ENCODE measurements at places on chromosomes 12 and 14.

DNA sequence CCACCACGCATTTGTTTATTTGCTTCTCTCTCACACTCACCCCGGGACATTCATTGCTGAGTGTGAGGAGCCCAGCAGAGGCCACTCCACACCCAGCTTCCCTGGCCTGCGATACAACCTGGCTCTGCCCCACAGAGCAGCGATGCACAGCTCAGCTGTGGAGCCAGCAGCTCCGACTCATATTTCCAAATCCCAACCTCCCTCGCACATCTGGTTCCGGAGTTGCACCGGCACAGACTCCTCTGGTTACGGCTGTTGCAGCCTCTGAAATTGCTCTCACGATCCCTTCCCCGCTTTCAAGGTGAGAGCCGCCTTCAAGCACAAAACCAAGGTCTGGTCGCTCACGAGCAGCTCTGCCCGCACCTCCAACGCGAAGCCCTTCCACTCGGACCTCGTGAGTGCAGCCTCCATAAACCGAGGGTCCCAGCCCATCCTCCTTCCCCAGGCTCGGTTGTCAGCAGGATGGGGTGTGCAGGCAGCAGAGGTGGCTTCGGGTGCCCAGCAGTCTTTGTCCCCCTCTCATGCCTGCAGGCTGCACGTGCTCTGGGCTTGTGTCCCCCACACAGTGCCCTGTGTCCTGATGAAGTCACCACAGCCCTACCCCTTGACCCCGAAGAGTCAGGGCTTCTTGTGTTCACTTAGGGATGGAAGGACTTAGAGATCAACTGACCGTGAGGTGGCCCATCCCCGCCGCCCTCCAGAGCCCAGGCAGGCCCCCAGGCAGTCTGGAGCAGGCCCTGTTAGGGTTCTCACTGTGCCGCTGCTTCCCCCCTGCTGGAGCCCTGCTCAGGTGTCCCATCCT lies 184.3 kb downstream of the ADGRD1 start:
- DNase-seq: no peak

DNA sequence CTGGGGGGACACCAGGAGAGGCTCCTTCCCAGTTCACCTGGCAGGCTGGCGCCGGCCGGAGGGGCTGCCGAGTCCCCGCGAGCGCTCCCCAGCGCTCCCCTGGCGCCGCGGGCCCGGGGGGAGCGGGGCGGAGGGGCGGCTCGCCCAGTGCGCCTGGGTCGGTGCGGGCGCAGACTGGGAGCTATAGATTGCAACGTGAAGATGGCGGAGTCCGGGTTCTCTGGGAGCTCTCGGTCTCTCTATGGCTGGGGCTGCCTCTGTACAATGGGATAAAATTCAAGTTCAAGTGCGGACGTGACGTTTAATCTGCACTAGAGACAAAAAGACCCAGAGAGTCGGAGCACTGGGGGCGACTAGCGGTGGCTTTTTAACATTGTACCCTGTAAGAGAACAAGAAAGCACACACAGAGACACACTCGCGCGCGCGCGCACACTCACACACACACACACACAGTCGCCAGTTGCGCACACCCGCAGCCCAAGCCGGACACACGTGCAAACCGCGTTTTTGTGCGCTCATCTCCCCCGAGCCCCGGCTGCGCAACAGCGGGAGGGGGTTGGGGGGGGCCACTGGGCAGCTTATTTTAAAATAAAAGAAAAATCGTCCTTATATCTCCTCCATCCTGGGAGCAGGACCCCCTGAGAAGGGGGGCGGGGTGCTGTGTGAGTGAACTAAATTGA lies at the start of gene BCL11B:
Gene BCL11B (minus strand): TSS at position 247 of the 681 bp plus-strand sequence. CDS start 979 bp downstream, outside the sequence.
- DNase-seq: peak; percentile 88

- DNase-seq: no peak
Measured at GRCh38 chr12:19390051-19390598, 49.2 kb upstream of the AEBP2 start.

GRCh38 chr14:65179918-65180724 lies 77.8 kb upstream of the MAX start:
- DNase-seq: peak; percentile 45

- no peak for DNase-seq
Measured at GRCh38 chr12:64669270-64669842, 59.1 kb downstream of the RASSF3 start.

- DNase-seq: no peak
Measured at GRCh38 chr12:89907659-89908058, 199.0 kb upstream of the ATP2B1 start.

DNA sequence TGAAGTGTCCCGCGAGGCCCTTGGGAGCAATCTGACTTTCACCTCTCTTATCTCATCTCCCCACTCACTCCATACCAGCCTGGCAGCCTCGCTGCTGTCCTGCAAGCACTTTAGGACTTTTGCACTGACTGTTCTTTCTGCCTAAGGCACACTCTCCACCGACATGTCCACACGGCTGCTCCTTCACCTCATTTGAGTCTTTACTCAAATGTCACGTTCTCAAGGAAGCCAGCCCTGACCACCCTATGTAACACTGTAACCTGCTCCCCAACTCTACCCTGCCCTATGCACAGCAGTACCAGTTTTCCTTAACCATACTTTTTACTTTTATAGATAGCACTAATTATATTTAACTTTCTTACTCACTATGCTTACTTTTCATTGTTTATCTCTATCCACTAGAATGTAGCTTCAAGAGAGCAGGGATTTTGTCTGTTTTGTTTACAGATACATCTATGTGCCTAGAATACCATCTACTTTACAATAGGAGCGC lies 32.0 kb downstream of the PRKD1 start:
- no peak for DNase-seq

DNA sequence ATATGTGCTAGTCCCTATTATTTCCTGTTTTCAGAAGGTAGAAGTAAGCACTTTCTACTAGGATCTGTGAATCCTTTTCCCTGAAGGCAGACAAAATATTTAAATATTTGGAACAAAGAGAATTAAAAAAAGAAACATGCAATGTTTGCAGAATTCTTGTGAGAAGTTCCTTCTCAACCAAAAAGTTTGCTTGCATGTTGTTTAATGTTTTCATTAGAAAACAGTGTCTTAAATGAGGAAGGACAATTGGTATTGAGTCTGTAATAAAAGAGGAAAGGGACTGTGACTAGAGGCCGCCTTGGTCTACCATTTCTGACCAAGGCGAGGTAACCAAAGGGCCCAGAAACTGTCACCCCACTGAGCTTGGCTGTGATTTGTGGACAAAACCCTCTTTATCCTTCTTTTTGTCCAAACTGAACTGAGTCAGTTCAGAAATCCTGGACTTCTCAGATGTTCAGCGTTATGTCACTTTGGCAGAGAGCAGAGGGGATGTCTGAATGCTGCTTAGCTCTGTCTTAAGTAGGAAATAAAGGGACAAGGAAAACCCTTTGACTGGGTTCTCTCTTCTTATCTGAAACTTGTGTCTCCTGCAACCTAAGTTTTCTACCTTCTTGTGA lies 129.8 kb upstream of the CPM start:
- DNase-seq: no peak

- peak; percentile 43 for DNase-seq
Measured at GRCh38 chr12:11545484-11546330, 103.8 kb upstream of the ETV6 start.

DNA sequence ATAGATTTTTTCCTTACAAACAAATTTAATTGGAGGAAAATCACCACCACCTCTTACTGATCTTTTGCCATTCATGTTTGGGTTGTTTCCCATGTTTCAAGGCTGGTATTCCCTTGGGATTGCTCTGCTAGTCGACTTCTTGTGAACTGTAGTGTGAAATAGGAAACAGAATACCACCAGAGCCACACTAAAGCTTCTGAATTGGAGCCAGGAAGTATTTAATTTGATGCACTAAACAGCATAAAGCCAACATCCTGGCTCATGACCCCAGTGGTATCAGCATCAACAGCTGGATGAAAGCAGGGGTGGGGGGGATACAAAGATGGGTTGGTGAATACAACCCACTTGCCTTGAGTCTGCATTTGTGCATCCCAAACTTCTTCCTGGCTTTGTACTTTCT lies 127.5 kb downstream of the TBC1D30 start:
- DNase-seq: no peak

DNA sequence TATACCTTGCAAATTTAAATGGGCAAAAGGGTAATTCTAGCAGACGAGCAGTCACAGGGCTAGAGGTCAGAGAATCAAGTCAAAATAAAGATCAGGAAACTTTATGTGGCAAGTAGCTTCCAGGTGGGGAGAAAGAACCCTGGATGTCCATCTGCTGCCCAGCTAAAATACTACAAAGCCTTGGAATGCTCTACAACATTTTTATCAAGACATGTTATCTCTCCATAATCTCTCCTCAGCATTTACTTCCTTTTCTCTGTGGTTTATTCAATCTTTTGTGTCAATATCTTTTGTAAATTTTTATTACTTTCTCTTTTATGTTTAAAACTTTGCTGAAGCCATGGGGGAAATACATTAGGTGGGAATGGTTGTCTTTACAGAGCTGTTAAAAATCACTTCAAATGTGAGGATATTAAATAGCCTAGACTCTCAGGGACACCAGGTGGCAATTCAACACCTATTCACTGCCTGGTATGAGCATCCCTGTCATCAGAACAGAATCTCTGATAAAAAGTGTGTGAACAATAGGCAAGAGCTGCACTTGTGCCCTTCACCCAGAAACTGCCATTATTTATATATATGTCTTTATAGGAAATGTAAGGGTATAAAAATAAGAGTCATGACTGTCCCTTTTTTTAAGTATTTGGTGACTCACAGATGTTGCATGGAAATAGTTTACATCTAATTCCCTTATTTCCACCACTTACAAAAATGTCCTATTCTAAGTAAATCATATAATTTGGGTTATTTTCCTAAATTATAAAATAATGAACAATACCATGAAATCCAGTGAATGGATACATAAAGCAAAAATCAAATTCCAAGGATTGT lies 152.9 kb downstream of the EPS8 start:
- no peak for DNase-seq

GRCh38 chr14:99166506-99166905 lies 105.5 kb downstream of the BCL11B start:
- DNase-seq: no peak

GRCh38 chr12:101604132-101604531 lies 9.4 kb downstream of the MYBPC1 start:
- DNase-seq: no peak

GRCh38 chr12:38995249-38995648 lies 89.9 kb upstream of the CPNE8 start:
- no peak for DNase-seq

GRCh38 chr12:2364631-2365051 lies 311.9 kb downstream of the CACNA1C start:
- DNase-seq: no peak

DNA sequence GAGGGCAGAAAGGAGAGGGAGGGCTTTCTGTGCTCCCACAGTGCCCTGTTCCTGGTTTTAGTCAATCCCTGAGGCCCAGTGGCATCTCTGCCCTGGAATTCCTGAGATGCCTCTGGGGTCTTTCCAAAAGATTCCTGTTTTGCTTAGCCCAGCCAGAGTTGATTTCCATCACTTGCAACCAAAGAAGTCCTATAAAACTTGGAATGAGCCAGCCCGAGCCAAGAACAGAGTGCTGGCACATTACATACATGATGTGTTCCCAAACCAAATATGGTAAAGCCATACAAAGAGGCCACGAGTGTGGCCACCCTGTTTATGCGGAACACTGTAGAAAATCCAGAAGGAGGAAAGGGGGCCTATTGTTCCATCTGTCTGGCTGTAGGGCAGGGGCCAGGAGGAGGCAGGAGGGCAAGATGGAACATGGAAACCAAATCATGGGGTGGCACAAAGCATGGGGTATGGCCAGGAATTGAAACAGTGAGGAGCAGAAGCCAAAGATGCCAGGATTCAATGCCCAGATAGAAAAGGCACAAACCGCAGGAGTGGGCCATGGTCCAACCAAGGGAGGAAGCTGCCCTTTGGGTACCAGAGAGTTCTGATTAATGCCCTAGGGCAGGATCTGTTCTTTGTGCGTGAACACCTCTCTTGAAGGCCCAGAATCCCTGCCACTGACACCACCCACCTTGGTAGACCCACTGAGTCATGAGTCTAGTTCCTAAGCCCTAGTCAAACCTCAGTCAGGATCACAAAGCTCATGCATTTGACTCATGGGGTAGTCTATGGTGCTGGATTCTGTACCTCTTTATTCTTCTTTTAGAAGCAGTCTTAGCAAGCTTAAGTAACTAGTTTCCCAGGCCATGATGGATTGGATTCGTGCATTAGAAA lies 75.2 kb downstream of the LRRC74A start:
- no peak for DNase-seq

- DNase-seq: no peak
Measured at GRCh38 chr12:2893007-2893406, 2.3 kb downstream of the TULP3 start.

GRCh38 chr14:68557648-68558047 lies 235.2 kb downstream of the ZFP36L1 start:
- DNase-seq: no peak

GRCh38 chr14:74645244-74645643 lies 33.2 kb upstream of the LTBP2 start:
- no peak for DNase-seq

DNA sequence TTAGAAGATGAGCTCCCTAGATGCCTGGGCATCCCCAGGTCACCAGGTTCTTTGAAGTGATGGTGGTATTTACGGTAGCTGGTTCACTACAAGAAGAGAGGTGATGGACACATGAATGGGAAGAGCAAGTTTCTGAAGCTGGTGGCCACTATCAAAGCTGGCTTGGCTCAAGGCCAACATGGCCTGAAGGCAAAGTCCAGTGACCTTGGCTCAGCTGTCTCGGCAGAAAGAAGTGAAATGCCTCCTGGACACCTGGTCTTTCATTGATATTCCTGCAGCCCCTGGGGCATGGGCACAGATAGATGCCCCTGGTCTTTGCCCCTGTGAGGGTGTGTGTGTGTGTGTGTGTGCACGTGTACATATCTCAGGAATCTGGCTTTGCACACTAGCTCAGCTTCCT lies 441.8 kb upstream of the TMPO start:
- no peak for DNase-seq

- DNase-seq: no peak
Measured at GRCh38 chr14:54343272-54344121, 53.3 kb upstream of the CDKN3 start.

DNA sequence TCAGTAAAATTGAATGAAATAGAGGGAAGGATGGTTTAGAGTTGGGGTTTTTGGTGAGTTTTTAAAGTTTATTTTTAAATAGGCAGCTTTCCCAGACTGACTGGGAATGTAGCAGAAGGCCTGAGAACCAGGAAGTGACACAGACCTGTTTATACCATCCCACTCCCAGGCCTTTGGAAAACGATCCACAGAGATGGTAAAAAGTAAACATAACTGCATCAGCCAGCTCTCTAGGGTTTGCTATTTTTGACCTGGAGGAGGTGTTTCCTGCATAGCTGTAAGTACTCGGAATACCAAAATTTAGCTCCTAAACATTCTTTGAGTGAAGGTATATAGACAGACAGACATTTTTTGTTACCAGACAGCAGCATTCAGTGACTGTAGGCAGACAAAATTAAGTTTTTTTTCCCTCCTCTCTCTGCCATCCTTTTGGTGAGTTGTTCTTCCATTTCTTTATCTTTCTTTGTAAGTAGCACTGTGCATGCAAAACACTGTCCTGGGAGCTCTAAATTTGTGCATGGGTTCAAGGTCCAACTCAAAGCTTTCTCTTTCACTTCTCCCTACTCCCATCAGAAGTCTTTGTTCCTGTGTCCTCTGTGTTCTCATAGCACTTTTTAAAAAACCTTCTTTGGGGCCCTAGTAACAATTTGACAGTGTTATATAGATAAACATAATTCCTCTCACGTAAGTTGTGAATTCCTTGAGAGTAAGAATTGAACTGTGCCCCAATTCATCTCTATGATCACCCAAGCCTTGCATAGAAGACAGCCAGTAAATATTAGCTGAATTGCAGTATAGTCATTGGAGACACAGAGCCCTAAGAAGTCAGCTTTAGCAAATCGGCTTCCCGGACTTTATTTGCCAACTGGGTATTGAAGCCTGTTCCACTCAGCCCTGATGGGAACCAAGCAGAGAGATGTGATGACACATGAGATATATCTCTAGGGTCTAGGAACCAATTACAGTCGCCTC lies 37.4 kb downstream of the SUSD6 start:
- no peak for DNase-seq
